ENCODE measurements at places on chromosomes 6 and 20. TPM values are rescaled to one million over a fixed set of nuclear protein-coding genes. Genes with fewer than 3 reads are reported as not detected.

- DNase-seq = no peak
These were observed 619.0 kb downstream of the PHF3 start for GRCh38 chr6:64254558-64254957.

DNA sequence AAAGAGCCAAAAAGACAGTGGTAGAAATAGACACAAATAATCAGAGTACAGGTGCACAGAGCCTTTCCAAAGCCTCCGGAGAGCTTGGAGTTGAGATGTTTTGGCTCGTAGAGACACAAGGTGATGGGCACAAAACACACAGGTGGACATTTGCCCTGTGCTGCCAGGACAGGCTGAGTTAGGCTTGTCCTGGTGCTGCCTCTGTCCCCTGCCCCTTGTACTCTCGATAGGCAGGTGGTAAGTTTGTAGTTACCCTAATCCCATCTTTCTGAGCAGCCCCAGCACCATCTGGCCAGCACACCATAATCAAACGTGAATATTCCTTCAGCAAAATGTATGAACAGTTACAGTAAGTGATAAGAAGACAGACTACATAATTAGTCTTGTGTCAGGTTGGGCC, 95.5 kb downstream of the FOXC1 start:
- DNase-seq = no peak

- peak; percentile 29 for DNase-seq
These were observed at the start of gene COMMD7 for GRCh38 chr20:32743237-32744112. Gene COMMD7 (minus strand): TSS chr20:32743467. CDS start chr20:32743391, 76 bp downstream.

DNA sequence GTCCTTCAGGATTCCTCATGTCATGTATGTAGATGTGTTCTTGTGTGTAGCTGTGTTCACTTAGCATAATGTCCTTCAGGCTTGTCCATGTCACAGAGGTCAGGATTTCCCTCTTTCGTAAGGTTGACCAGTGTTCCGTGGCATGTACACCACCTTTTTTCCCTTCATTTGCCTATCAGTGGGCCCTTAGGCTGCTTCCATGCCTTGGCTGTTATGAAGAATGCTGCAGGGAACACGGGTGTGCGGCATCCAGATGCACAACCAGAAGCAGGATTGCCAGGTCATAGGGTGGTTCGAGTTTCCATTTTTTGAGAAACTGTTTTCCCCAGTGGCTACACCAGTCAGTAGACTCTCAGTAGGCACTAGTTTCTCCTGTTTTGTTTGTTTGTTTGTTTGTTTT, 29.2 kb downstream of the SYNDIG1 start:
- DNase-seq = no peak

The OR2H1 gene
- total RNA-seq = not detected

GRCh38 chr6:43730634-43731033, 39.4 kb upstream of the VEGFA start:
- DNase-seq = no peak

The CPNE5 gene
- not detected for total RNA-seq

The BPIFB4 gene
- not detected for total RNA-seq

DNA sequence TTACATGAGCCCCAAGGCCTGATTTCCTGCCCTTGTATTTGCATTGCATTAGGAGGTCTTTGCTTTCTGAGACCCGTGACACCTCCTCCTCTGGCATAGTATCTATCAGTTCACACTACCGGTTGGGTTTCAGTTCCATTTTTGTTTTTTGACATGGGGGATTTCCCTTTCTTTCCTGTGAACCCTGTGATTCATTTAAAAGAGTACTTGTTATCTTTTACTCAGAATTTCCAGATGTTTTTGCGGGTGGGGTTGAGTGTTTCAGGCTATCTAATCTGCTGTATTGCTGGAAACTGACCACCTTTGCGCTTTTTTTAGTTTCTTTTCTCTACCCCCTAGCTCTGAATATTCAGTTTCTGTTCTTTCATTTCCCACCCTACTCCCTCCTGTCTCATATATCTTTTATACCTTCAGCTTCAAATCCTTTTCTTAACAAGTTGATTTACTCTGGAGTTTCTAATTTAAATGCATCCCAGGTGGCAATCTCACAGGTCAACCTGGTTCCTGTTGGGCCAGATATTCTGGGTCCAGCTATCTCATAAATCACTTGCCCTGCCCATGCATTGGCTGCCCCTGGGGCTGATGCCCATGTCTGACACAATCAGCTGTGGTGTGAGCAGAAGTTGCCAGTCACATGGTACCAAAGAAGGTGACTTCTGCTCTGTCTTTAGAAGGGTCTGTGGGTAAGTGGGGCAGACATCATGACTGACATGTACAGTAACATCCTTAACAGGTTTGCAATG, 14.3 kb upstream of the NCOA3 start:
- DNase-seq = no peak

DNA sequence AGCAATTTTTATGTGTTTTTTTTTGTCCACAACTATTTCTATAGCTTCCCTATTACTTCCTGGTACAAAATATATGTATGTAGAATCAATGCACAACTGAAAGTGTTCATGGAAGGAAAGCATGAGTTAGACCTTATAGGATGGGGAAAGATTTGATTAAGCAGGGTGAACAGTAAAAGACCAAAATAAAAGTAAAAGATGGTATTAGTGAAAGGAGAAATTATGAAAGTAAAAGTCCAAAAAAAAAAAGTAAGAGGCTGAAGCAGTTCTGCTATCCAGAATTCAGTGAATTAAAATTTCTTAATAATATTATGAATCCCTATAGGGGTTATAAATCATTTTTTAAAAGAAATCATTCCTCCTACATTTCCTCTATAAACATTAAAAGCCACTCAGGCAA, 114.3 kb downstream of the EPHA7 start:
- DNase-seq = no peak

The LPA gene
- not detected for total RNA-seq

All from MCF 10A (cell line).